Mucosa of descending colon (tissue), 3 donors: ENCODE measurements at places on chromosomes 5 and 9. TPM values are rescaled to one million over a fixed set of nuclear protein-coding genes. Genes with fewer than 3 reads are reported as not detected.
A peak's percentile ranks its signal among the peaks of the same experiment; 100 is the strongest.

DNA sequence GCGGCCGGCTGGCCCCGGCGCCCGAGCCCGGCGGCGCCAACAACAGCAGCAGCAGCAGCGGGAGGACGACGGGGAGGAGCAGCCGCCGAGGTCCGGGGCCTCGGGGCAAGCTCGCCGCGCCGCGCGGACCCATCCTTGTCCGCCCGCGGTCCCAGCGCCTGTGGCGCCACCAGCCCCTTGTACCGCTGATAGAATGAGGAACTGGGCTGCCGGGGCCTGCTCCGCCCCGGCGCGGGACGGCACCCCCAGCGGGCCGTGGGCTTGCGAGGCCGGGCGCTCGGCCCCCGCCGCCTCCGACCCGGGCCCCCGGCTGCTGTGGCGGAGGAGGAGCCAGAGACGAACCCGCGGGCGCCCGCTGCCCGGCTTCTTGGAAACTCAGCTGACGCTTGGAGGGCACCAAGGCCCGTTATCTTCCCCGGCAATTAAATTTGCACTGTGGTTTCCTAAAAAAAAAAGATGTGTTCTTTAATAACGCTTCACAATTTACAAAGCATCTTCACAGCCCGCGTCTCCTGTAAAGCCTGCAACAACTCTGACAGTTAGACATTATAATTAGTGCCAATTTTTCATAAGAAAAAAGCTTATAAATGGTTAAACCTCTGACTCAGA, at the start of gene ARSB:
ARSB (minus strand) TSS at position 195 of the 609 bp plus-strand sequence; CDS start at position 133, 62 bp downstream.
- DNase-seq, result peak; percentile 52

- no peak for DNase-seq
Measured at GRCh38 chr5:61467766-61468482, 135.9 kb downstream of the ZSWIM6 start.

GRCh38 chr9:93259490-93260262, 75.7 kb downstream of the WNK2 start:
- peak; percentile 21 for DNase-seq

DNA sequence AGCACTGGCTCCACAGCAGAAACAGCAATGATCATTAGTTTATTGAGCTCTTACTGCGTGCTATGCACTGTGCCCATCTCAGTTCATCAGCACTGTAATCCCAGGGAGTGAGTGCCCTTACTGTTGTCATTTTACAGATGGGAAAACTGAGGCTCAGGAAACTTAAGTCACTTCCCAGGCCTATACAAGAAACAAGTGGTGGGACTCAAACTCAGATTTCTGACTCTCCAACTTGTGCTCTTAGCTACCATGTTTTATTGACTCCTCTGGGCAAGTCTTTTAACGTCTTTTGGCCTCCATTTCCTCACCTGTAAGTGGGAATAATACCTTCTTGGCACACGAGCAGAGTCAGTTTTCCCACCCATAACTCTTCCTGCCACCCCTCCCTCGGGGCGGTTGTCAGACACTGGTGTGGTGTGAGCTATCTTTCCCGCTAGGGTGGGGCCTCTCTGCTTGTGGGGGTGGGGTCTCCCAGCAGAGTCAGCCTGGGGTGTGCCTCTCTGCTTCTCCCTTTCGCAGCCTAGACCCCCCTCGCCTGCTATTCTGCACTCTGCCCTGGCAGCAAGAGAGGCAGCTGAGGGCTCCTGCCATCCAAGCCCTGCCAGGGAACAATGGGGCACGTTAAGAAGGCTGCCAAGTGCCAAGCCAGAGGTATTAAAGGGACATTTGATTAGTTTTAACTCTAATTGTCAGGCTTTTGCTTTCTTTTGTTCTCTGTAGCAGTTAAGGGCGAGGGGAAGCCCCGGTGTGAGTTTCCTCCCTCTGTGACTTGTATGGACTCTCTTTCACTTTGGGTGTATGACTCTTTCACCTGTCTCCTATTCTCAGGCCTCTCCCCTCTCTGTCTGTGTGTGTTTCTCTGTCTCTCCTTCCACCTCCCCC, 12.1 kb downstream of the GALNT10 start:
- peak; percentile 53 for DNase-seq

GRCh38 chr5:98333921-98334320, 439.5 kb upstream of the RGMB start:
- no peak for DNase-seq

DNA sequence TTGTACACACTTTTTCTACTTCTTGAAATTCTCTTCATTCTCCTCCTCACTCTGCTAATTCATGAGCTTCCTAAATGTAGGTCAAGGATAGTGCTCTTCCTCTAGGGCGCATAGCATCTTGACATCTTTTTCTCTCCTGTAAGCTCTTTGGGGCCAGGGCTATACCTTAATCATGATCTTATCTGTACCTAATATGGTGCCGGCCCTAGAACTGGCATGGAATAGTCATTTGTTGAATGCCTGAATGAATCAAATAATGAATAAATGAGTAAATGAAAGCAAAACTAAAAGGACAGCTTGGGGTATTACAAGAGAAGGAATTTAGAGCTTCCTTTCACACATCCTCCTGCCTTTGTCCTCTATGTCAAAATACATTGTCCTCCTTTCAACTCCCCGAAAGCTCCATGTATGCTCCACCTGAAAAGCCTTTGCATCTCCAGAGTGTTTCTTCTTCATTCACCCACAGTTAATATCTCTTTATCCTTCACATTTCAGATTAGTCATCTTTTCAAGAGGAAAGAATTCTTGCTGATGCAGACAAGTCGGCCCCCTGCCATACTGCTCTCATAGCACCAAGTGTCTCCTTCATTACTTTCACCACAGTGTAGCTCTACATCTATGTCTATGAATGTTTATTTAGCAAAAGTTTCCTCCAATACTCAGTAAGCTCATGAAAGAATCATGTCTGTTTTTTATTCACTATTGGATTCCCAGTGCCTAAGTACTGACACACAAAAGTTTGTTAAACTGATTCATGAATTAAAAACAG, 16.4 kb upstream of the PPP2R2B start:
- no peak for DNase-seq

DNA sequence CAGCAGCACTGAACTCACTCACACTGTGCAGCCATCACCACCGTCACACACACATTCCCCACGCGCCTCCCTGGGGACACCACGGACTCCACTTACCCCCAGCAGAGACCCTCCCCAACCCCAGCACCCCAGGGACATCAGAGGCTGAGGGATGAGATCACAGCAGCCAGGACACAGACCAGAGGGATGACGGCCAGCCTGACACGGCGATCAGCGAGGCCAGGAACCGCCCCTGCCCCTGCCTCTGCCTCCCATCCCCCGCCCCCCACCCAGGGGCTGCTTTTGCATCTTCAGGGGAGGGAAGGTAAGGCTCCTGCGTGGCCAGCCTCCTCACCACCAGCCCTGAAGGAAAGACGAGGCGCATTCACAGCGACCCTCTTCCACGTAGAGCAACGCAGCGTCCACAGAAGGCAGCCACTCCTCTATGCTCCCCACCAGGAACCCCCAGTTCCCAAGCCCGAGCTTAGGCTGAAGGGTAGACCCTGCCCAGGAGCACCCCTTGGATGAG, 104.5 kb downstream of the VAV2 start:
- no peak for DNase-seq

- no peak for DNase-seq
Measured at GRCh38 chr5:55925181-55925580, 69.6 kb downstream of the IL6ST start.

GRCh38 chr9:74958587-74958986, 5.9 kb upstream of the C9orf40 start:
- DNase-seq, result no peak

The RANBP17 gene
- 11.7 TPM for total RNA-seq
